HTR-8/SVneo (cell line): ENCODE measurements at places on chromosomes 16 and 17.

- peak; percentile 52 for DNase-seq
These were observed 33.1 kb upstream of the DDX52 start for GRCh38 chr17:37676115-37676925.

DNA sequence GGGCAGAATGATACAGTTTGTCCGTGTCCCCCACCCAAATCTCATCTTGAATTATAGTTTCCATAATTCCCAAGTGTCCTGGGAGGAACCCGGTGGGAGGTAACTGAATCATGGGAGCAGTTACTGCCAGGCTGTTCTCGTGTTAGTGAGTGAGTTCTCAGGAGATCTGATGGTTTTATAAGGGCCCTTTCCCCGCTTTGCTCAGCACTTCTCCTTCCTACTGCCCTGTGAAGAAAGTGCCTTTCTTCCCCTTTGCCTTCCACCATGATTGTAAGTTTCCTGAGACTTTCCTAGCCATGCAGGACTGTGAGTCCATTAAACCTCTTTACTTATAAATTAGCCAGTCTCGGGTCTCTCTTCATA lies 28.9 kb upstream of the SEC14L1 start:
- no peak for DNase-seq

DNA sequence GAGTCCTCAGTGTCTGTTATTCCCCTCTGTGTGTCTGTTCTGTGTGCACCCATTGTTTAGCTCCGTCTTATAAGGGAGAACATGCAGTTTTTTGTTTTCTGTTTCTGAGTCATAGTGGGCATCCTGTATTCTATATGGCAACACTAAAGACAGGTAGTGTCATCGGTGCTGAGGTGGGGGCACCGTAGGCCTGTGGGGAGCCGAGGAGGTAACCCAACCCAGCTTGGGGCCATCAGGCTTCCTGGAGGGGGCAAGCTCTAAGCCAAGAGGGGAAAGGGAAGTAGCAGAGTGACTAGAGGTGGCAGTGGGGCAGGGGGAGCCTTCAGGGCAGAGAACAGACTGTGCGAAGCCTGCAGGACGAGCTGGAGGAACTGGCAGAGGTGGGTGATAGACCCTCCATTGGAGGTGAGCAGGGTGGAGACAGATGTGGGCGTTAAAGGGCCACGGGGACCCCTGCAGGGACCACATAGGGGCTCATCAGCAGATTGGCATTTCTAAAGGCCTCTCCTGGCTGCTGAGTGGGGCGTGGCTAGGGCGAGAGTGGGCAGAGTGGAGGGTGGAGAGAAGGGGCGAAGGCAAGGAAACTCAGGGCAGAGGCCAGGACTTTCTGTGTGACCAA lies 36.5 kb downstream of the CPNE2 start:
- DNase-seq = no peak

- peak; percentile 78 for DNase-seq
These were observed at the start of gene EFNB3 for GRCh38 chr17:7704601-7705268. Gene EFNB3, plus strand, starts transcription at chr17:7705202. Its CDS starts 397 bp downstream, at chr17:7705599.

DNA sequence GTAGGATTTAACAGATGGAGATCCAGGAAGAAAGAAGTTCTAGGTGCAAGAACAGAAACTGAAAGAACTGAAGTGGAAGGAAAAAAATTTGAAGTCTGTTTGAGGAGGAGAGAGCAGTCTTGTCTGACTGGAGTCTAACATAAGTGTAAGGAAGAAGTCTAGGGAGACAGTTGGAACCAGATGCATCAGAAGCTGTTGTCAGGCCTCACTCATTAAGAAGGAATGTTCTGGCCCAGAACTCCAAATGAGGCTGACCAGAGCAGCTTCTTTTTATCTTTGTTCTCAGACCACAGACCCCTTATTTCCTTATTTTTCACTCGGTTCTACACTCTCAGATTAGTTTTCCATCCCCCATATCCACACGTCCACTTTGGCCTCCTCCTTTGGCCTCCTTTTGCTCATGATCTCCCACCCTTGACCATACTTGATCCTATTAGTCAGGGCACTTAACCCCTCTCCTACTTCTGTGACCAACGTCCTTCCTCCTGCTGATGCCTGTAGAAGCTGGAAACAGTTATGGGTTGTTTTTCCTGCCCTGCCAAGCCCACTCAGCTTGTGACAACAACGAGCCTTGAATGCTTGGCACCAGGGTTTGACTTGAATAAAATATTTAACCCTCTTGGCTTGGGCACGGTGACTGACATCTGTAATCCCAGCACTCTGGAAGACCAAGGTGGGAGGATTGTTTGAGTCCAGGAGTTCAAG lies 7.0 kb upstream of the MYH2 start:
- DNase-seq = no peak

DNA sequence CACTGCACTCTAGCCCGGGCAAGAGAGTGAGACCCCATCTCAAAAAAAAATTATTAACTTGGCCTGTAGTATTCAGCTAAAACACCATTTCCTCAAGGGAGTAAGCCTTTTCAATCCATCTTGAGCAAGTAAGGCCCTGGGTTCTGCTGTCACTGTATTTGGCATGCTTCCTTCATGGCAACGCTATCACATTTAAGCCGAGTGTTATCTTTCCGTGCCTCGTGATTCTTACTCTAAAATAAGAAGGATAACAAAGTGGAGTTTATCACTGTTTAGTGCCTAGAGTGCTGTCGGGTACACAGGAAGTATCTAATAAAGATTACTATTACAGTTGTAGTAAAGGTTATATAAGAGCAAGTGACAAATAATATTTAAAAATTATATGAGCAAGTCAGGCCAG lies 8.8 kb downstream of the VPS53 start:
- DNase-seq = no peak

GRCh38 chr16:69762814-69763598 lies 874 bp downstream of the WWP2 start:
- DNase-seq = peak; percentile 39

GRCh38 chr17:53765609-53766008 lies 57.1 kb upstream of the KIF2B start:
- DNase-seq = no peak
